ENCODE measurements at places on chromosomes 12 and 14.

- no peak for DNase-seq
Measured at GRCh38 chr14:62289471-62289870, 527.3 kb downstream of the SNAPC1 start.

DNA sequence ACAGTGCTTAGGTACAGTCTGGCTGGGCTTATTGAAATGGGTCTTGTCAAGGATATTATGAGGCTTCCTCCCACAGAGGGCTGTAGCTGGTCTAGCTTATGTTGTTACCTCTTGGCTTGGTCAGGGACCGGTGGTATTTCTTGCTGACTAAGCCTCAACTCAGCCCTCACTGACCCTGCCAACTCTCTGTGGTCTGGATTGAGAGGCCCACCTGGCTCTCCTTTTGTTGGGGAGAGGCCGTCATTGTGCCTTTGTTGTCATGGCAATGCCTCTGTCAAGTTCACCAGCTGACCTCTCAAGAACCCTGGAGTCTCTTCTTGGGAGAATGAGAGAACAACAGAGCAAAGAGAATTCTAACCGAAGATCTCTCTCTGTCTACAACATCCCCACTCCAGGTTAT, 245.6 kb upstream of the NPAS3 start:
- DNase-seq: no peak

DNA sequence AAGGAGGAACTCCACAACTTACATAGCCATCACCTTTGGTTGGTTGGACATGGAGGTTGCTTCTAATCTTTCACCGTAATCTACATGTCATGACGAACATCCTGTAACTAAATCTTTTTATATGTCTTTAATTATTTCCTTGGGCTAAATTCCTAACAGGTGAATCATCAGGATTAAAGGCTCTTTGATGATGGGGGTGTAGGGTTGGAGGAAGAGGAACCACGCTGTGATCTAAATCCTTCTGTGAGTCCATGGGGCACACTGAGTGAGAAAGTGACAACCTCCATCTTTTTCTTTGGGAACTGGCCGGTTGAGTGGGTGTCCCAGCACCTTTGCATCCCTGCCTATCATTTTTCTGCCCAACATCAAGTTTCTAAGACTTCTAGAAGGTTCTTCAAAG, 31.1 kb upstream of the MAP1LC3B2 start:
- no peak for DNase-seq

- no peak for DNase-seq
Measured at GRCh38 chr12:115973968-115974724, 303.3 kb downstream of the MED13L start.

DNA sequence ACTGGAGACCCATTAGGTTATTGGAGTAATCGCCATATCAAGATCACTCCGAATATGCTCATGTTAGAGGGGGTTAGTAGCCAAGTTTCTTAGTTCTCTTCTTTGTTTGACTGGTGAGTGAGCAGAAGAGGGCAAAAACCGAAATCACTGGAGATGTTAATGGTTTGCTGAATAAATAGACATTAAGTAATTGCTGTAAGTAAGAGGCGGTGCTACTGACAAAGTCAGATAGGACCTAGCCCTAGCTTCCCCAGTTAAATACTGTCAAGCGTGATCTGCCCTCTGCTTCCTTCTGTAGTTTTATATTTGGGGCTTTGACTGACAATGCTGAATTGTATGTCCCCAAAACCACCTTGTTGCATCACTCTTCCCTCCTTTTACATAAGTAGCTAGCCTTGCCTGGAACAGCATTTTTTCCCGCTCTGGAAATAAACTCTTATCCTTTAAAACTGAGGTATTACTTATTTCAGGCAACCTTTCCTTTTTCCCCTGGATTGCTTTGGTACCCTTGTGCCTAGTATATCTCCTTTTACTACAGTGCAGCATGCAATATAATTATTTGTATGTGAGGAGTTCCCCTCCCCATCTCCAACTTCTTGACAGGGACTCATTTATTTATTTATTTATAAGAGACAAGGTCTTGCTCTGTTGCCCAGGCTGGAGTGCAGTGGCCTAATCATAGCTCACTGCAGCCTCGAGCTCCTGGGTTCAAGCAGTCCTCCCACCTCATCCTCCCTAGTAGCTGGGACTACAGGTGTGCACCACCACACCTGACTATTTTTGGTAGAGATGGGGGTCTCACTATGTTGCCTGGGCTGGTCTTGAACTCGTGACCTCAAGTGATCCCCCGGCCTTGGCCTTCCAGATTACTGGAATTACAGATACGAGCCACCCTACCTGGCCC, 1.4 kb downstream of the SNRPF start:
- no peak for DNase-seq

DNA sequence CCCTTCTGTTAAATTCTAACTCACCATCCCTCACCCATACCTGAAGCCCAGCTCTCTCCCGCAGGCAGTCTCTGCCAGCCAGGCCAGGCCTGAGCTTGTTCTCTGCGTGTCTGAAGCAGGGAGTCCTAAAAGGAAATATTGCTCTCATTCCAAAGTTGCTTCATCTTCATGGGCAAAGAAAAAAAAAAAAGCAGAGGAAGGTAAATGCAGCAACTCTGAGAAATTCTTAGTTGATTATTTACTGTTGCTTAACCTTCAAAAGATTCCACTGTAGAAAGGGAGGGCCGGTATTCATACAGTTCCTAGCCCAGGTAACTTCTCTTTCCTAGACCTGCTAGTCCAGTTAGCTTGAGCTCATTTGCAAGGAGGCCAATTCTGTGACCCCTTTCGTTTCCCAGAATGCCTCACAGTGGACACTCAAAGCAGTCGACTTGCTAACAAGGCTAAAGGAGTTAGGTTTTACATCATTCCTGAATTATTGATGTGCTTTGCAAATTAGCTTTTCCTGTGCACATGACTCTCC, 193.5 kb upstream of the EEA1 start:
- no peak for DNase-seq

DNA sequence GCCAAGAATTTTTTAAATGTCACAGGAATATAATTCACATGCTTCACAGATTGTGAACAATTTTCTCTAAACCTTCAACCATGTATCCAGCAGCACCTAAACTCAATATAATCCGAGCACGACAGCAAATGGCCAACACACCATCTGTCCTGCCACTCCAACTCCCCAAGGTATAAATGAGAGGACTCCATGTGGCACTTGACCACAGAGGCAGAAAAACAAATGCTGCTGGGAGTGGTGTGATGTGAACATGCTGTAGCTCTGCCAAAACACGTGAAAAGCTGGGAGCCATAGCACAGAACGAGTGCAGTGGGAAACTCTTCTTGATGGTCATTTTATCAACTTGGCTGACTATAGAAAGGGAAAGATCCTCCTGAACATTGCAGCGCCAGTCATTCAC, 70.9 kb downstream of the LLPH start:
- DNase-seq: no peak

GRCh38 chr12:817941-818600, 65.7 kb downstream of the WNK1 start:
- DNase-seq: no peak

DNA sequence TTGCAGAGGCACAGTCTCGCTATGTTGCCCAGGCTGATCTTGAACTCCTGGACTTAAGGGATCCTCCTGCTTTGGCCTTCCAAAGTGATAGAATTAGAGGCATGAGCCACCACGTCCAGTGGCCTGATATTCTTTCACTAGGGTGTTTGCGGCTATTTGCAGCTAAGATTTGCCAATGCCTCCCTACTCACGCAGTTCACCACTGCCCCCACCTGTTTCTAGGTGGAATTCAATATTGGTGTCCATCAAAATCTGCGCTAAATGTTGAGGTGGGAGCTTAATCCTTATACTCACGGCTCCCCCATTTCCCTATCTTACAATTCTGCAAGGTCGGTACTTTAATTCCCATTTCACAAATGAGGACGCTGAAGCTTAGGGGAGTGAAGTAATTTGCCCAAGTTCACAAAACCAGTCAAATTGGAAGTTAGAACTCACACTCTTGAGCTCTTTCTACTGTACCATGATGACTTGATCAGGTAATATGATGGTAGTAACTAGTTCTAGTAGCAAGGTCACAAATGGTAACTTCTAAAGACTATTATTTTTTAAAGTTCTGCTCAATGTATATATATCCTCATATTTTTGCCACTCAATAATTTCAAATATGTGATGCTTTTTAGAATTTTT, 22.1 kb upstream of the LRRC9 start:
- peak; percentile 79 for DNase-seq

DNA sequence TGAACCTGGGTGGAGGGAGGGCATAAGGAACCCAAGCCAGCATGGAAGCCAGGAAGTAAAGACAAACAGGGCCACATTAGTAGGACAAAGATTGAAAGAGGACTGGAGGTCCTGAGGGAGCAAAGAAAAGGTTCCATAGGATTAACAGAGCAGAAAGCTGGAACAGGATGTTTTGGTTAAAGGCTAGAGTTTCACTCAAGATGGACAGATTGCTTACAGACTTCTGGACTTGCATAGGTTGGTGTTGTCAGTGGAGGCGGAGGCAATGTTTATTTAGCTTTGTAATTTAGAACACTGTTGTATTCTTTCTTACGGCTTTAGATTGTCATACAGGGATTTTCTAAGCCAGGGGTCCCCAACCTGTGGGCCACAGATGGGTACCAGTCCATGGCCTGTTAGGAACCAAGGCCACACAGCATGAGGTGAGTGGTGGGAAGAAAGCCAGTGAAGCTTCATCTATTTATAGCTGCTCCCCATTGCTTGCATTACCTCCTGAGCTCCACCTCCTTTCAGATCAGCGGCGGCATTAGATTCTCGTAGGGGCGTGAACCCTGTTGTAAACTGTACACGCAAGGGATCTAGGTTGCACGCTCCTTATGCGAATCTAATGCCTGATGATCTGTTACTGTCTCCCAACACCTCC, 31.3 kb downstream of the ZNF664 start:
- no peak for DNase-seq

- no peak for DNase-seq
Measured at GRCh38 chr12:46699986-46700385, 125.8 kb downstream of the SLC38A4 start.

DNA sequence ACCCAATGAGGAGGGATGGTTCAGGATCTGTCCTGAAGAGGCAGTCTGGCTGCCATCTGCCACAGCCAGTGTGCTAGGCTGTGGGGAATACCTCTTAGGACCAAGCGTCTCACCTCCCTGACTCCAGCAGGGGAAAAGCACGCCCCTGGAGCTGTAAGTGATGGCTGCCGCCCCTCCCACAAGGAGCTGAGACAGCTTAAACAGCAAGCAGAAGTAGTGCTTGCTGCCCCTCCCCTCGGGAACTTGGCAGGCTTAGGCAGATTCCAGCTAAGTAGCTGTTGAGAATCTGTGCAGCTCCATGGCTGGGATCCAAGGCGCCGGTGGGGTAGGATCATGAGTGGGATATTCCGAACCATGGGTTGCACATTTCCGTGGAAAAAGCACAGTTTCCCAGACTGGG, 360.4 kb upstream of the MDGA2 start:
- DNase-seq: no peak

- no peak for DNase-seq
Measured at GRCh38 chr14:94100847-94101246, 9.7 kb upstream of the IFI27 start.

DNA sequence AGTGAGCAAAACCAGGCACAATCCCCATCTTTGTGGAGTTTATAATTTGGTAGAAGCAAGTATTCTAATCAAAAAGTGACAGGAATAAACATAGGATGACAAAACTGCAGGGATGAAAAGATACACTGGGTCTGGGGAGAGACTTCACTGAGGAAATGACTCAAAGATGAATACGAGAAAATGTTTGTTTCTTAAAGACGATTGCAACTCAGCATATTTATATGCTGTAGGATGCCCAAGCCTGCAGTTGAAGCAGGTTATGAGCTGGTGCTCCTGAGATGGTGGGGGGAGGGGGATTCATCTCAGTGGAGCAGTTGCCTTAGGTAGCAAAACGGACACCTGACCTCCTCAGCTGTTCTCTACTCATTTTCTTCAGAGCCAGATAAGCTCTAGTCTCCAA, 13.4 kb upstream of the SLC38A4 start:
- DNase-seq: no peak

DNA sequence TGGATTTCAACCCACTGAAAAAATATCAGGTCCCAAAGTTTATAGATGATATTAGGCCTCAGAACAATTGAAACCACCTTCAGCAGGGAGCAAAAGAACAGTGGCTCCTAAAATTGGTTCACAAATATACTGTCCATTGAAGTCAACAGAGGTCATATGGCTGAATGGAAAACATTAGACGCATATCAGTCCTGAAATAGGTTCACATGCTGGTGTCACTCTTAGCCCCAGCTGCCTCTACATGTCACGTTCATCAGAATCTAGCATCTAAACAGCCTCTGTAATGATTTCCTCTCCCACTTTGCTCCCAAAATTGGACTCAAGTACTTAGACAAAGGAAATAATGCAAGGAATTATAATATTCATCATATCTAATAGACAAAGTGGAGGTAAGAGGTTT, 8.7 kb downstream of the FLRT2 start:
- no peak for DNase-seq

GRCh38 chr12:59194794-59195193, 274.5 kb upstream of the LRIG3 start:
- DNase-seq: no peak

GRCh38 chr12:101501410-101501995, 26.4 kb downstream of the SPIC start:
- no peak for DNase-seq

GRCh38 chr12:131910302-131911027, 16.0 kb downstream of the ULK1 start:
- no peak for DNase-seq

DNA sequence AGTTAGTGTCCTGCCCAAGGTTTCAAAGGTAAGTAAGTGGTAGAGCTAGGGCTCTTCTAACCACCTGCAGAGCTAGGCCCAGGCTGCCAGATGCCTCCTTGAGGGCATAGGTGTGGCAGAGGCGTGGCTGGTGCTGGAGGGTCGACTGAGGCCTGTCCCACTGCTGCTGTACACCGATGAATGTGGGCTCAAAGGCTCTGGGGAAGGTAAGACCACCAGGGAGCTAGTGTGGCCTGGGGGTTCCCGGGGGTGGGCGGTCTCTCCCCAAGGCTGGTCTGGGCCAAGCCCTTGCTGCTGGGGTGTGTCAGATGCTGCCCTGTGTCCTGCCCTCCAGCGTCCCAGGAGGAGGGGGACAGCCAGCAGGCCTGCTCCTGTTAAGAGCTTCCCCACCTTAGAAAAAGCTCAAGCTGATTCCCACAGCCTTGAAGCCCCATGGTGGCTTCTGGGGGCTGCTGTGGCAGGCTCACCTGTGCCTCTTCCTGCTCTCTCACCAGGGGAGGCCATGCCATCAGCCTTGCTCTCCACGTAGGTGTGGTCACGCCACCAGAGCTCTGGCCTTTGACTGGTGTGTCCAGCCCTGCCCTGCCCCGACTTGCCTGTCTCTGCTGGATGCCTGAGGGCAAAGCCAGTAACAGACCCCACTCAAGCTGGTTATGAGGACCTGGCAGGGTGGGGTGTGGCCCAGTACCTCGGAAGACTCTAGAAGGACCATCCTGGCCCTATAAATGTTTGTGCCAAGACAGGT, 36.8 kb downstream of the SH2B3 start:
- DNase-seq: no peak

GRCh38 chr14:32667791-32668190, 270.9 kb upstream of the NPAS3 start:
- no peak for DNase-seq

GRCh38 chr14:35637269-35637668, 103.3 kb downstream of the INSM2 start:
- DNase-seq: no peak
